ENCODE measurements at places on chromosomes 12 and 14.
A peak's percentile ranks its signal among the peaks of the same experiment; 100 is the strongest.

DNA sequence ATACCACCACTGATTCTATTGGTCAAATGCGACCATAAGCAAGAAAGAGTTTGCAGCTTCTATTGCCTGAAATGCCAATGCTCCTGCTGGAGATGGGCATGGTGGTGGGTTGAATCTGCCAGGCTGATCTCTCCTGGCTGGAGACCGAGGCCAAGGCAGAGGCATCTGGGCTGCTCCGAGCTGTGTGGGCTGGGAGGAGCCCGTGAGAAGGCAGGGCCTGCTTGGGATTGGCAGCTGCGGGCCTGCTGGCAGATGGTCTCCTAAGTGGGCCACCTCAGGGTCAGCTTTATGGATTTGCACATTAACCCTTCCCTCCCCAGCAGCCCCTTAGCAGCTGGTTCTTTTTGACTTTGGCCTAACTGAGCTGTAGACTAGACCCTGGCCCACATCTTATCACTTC lies 25.4 kb downstream of the SRRM4 start:
- H3K27ac ChIP-seq: no peak overlapping the region
- H3K4me1 ChIP-seq: peaks cover 60% of the 10 kb centered on the region
- no peaks in the 10 kb centered on the region for H3K27me3 ChIP-seq
- peak overlapping the region; percentile 15 for H3K4me3 ChIP-seq
- DNase-seq: peak; percentile 45

GRCh38 chr14:61582815-61583214 lies 112.5 kb upstream of the HIF1A start:
- H3K4me1 ChIP-seq: peaks cover 52% of the 10 kb centered on the region
- H3K27me3 ChIP-seq: peaks cover 3% of the 10 kb centered on the region
- H3K4me3 ChIP-seq: no peak overlapping the region
- no peak overlapping the region for H3K27ac ChIP-seq
- DNase-seq: no peak
- no peaks in the 10 kb centered on the region for H3K36me3 ChIP-seq

- H3K27ac ChIP-seq: no peak overlapping the region
- peaks cover 11% of the 10 kb centered on the region for H3K27me3 ChIP-seq
- H3K4me3 ChIP-seq: no peak overlapping the region
- DNase-seq: no peak
Measured at GRCh38 chr12:32902287-32902997, 5.9 kb upstream of the PKP2 start.

GRCh38 chr14:29264865-29265264 lies 498.3 kb downstream of the FOXG1 start:
- H3K27ac ChIP-seq: no peak overlapping the region
- H3K4me3 ChIP-seq: no peak overlapping the region
- DNase-seq: no peak
- H3K27me3 ChIP-seq: peaks cover 2% of the 10 kb centered on the region
- no peaks in the 10 kb centered on the region for H3K36me3 ChIP-seq

DNA sequence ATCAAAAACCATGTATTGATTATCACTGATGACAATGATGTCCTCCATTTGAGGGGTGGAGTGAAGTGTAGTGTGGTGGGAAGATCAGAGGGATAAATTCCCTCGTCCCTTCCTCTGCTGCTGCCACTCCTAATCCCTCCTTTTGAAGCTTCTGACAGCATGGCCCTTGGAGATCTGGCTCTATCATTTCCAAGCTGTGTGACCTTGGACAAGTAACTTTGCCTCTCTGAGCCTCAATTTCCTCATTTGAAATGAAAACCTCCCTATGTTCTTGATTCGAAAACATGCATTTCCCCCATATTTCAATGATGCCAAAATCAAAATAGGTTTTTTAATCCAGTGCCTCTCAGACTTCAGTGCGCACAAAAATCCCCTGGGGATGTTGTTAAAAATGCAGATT lies 231.6 kb downstream of the RBM19 start:
- H3K27ac ChIP-seq: no peak overlapping the region
- H3K4me3 ChIP-seq: no peak overlapping the region
- peaks cover 8% of the 10 kb centered on the region for H3K4me1 ChIP-seq
- no peaks in the 10 kb centered on the region for H3K36me3 ChIP-seq

DNA sequence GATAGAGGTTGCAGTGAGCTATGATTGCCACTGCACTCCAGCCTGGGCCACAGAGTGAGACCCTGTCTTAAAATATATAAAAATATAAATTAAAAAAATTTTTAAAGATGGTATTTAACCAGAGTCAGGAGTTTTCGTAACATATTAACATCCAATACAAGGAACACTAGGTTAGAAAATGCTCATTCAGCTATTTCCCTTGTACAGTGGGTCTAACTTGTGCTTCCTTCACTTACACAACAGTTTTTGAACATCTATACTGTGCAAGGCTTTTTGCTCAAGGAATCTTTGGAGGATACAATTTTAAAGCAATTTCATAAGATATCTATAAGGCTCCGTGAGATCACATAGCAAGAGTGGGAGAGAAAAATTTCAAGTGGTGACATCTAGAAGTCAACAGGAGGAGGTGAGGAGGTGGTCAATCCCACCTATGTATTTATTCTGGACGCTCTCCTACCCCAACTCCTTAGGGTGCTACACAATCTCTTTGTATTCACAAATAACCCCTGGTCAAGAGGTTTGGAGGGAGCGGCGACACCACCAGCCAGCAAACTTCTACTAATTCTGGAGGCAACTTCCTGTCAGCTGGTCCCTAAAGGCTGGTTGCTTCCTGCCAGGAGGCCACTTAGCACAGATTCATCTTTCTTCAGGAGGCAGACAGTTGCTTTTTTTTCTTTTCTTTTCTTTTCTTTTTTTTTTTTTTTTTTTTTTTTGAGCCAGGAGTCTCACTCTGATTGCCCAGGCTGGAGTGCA lies 22.2 kb downstream of the DUSP16 start:
- DNase-seq: no peak
- H3K4me3 ChIP-seq: no peak overlapping the region
- no peaks in the 10 kb centered on the region for H3K27me3 ChIP-seq
- peaks cover 16% of the 10 kb centered on the region for H3K36me3 ChIP-seq

DNA sequence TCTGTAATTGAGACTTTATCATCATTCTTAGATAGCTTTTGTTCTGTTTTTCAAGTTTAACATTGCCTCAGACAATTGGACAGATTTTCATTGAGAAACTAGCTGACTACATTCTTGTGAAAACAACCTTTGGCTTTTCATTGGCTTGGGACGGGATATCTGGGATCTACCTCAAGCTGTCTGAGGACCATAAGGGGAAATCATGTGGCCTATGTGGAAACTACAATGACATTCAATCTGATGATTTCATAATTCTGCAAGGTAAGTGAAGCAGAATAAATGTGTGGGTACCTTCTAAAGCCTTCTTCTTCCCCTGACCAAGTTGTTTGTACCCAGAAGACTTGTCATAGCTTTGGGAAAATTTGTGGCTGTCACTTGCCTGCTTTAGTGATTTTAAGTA lies 133.5 kb downstream of the OTOGL start:
- no peak overlapping the region for H3K4me3 ChIP-seq
- peaks cover 21% of the 10 kb centered on the region for H3K4me1 ChIP-seq
- no peak for DNase-seq
- no peak overlapping the region for H3K27ac ChIP-seq
- H3K27me3 ChIP-seq: no peaks in the 10 kb centered on the region

GRCh38 chr14:99537399-99537798 lies 56.2 kb downstream of the CCNK start:
- no peak overlapping the region for H3K4me3 ChIP-seq
- H3K27me3 ChIP-seq: peaks cover 2% of the 10 kb centered on the region
- no peak for DNase-seq
- peaks cover 61% of the 10 kb centered on the region for H3K4me1 ChIP-seq

- H3K36me3 ChIP-seq: no peaks in the 10 kb centered on the region
- peaks cover 14% of the 10 kb centered on the region for H3K27me3 ChIP-seq
- H3K4me3 ChIP-seq: no peak overlapping the region
Measured at GRCh38 chr12:63206909-63207308, 55.9 kb upstream of the AVPR1A start.

DNA sequence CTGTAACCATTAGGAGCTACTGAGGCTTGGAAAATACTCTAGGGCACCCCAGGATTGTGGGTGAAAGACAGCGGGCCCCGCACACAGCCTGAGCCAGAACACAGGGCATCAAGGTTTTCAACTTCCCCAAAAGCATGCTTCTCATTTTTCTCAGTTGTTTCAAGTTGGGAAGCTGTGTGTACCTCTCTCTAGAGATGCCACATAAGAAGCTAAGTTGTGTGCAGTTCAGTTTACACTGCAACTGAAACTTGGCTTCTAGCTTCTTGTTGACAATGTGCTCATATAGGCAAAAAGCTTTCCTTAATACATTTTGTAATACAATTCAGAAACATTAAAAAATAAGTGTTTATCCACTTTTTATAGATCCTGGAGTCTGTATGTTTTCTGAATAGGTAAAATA lies 88.1 kb upstream of the PTPRR start:
- H3K27me3 ChIP-seq: no peaks in the 10 kb centered on the region
- H3K27ac ChIP-seq: no peak overlapping the region
- H3K36me3 ChIP-seq: no peaks in the 10 kb centered on the region
- DNase-seq: no peak
- no peak overlapping the region for H3K4me3 ChIP-seq
- peaks cover 9% of the 10 kb centered on the region for H3K4me1 ChIP-seq

GRCh38 chr14:92400579-92401444 lies 77.8 kb downstream of the SLC24A4 start:
- no peaks in the 10 kb centered on the region for H3K36me3 ChIP-seq
- H3K27me3 ChIP-seq: peaks cover 13% of the 10 kb centered on the region
- H3K4me1 ChIP-seq: peaks cover 11% of the 10 kb centered on the region
- DNase-seq: no peak

GRCh38 chr12:114528766-114529165 lies 122.8 kb upstream of the TBX5 start:
- no peak overlapping the region for H3K4me3 ChIP-seq
- H3K27ac ChIP-seq: no peak overlapping the region
- no peak for DNase-seq
- H3K4me1 ChIP-seq: no peaks in the 10 kb centered on the region
- H3K27me3 ChIP-seq: peaks cover 16% of the 10 kb centered on the region

DNA sequence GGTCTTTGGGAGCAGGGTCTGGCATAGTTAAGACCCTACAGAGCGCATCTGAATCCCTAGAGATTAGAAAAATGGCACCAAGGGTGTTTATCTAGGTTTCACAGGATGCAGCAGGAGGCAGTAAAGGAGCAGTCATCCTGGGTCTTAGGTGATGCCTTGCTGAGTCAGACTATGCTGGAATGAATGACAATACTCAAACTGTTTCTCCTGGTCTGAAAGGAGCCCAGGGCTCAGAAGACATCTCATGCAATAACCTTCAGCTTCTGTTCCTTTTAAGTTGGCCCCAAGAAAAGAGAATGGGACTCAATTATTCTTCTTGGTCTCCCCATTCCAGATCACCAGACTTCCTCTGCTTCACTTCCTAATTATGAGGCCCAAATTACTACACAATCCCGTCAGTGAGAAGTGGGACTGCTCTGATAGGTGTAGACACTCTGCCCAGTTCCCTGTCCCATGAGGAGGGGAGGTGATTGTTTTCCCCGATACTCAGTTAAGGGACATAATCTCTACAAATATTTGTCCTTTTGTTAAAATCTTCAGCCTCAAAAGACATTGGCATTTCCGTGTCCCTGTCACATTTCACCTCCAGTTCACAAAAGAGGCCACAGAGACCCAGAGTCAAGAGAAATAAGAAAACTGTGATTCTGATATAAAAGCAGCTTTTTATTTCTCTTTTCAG lies 14.8 kb upstream of the APOF start:
- no peak overlapping the region for H3K4me3 ChIP-seq
- no peak overlapping the region for H3K27ac ChIP-seq
- DNase-seq: no peak
- peaks cover 7% of the 10 kb centered on the region for H3K36me3 ChIP-seq
- H3K27me3 ChIP-seq: peaks cover 18% of the 10 kb centered on the region

DNA sequence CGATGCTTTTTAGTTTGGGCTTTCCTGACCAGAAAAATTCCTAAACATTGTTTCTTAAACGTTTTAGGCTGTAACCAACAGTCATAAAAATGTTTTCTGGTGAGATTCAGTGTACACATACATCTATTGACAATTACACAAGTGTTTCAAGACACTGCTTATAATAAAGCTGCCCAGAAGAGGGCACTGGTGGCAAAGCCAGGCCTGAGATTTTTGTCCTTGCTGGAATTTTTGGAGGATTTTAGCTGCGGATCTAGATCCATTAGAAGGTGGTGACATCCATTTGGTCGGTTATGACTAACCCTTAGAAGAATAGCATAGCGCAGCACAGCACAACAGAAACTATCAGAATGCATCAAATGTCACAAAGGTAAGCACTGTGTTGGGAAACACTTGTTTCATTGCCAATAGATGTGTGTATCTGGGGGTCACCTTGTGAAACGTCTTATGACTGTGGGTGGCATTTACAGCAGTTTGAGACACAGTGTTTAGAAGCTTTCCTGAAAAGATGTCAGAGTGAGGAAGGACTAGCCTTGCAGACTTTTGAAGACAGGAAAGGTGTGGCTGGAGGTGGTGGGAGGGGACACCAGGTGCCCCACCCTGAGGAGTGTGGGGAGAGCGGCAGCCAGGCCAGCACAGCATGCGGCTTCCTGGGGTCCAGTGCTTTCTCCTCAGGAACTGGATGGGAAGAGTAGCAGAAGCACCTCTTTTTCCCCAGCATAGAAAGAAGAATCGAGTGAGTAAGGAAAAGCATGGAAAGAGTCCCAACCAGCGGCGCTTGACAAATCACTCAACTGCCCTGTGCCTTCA lies 54.7 kb upstream of the FKBP4 start:
- no peaks in the 10 kb centered on the region for H3K4me1 ChIP-seq
- H3K27ac ChIP-seq: no peak overlapping the region
- DNase-seq: peak; percentile 21

- no peaks in the 10 kb centered on the region for H3K27me3 ChIP-seq
- peak overlapping the region; percentile 85 for H3K27ac ChIP-seq
- H3K4me3 ChIP-seq: no peak overlapping the region
- DNase-seq: no peak
Measured at GRCh38 chr12:104340925-104341611, 37.5 kb downstream of the EID3 start.

DNA sequence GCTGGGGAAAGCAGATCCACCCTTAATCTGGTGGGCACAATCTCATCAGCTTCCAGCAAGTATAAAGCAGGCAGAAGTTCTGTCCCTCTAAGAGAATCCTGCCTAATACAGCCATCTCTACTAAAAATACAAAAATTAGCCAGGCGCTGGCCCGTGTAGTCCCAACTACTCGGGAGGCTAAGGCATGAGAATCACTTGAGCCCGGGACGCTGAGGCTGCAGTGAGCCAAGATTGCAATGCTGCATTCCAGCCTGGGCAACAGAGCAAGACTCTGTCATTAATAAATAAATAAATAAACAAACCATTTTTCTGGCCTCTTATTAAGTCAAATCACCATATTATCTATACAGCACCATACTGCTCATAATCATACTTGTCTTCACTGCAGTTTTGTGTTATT lies 111.2 kb downstream of the MED13L start:
- H3K4me3 ChIP-seq: no peak overlapping the region
- no peaks in the 10 kb centered on the region for H3K27me3 ChIP-seq
- no peaks in the 10 kb centered on the region for H3K36me3 ChIP-seq
- H3K4me1 ChIP-seq: peaks cover 34% of the 10 kb centered on the region
- no peak overlapping the region for H3K27ac ChIP-seq

DNA sequence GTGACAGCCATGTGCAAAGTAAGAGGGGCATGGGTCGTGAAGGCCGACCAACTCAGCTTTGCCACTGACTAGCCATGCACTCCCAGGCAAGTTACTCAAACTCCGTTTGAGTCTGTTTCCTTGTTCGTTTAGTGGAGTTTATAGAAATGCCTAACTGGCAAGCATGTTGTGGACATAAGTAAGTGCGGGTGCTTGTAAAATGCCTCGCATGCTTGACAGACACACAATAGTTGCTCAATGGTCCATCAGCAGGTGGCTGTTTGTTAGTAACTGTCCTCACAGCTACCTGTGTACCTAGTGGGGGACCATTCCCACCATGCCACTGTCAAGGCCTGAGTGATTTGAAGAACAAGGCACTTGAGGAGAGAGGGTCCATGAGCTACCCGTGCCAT lies 338.3 kb downstream of the DPF3 start:
- DNase-seq: no peak
- no peak overlapping the region for H3K4me3 ChIP-seq
- peaks cover 26% of the 10 kb centered on the region for H3K4me1 ChIP-seq
- no peaks in the 10 kb centered on the region for H3K36me3 ChIP-seq

All from nephron progenitor cell (in vitro differentiated cells).